ENCODE measurements at places on chromosomes 2 and 18.

DNA sequence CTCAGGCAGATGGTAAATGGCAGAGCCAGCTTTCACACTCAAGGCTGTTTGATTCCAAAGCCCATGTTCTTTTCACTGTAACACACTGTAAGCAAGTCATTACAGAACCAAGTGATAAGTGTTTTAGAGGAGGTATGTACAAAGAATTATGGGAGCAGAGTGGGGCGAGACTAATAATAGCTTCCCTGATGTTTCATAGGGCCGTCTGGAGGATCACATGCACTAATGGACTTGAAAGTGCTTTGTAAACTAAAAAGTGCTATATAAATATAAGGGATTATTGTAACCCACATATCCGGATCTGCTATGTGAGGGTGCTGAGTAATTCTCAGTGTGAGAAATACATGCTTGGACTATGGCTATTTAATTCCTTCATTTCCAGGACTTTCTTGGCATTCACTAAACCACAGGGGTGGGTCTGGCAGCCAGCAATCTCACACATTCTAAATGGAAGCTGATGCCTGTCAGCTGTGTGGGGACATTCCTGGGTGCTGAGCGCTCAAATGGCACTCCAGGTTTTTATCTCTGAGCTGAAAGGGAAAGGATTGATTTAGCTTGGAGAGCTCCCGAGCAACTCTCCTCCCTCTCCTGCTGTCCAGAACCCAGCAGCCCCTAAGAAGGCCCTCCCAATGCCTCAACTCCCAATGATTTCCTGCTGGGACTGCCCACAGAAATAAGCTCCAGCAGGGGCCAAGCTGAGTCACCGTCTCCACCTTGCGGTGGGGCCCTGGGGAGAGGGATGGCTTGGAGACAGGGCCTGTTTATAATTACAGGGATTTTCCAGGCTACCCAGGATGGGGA lies 222.8 kb downstream of the SOX11 start:
- DNase-seq: peak; percentile 16

GRCh38 chr2:240368781-240369331 lies 66.6 kb upstream of the GPC1 start:
- DNase-seq: no peak

DNA sequence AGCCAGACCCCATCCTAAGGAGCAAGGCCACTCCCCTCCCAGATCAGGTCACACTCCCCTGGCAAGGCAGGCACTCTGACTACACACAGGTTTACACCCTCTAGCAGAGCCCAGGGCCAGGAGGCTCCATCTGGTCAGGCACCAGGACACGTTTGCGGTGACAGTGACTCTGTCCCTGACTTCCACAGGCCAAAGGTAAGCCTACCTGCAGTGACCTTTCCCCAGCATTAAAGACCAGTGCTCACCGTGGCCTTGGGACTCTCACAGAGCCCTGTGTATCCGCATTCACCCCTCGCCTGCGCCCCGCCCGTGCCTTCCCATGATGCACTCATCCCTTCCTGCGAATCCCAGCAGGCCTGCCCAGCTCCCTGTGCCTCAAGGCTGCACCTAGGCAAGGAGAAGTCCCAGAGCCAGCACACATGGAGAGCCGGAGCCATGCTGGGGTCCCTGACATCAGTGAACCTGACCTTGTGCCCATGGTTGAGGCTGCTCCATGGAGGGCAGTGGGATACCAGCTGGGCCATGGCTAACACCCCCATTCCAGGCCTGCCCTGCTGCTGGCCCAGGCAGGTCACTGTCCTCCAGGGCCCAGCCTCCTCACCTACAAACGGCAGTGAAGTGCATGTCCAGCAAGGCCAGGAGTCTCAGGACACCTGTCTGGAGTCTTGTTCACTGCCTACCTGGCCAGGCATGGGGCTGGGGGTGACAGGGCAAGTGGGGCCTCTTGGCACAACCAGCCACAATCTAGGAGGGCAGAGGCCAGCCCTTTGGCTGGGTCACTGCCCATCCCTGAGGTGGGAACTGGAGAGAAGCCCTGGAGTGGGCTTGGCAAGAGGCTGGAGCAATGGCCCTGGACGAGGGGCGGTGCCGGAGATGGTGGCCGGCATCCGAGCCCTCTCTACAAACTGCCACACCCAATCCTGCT lies 3.0 kb downstream of the NEURL3 start:
- no peak for DNase-seq

DNA sequence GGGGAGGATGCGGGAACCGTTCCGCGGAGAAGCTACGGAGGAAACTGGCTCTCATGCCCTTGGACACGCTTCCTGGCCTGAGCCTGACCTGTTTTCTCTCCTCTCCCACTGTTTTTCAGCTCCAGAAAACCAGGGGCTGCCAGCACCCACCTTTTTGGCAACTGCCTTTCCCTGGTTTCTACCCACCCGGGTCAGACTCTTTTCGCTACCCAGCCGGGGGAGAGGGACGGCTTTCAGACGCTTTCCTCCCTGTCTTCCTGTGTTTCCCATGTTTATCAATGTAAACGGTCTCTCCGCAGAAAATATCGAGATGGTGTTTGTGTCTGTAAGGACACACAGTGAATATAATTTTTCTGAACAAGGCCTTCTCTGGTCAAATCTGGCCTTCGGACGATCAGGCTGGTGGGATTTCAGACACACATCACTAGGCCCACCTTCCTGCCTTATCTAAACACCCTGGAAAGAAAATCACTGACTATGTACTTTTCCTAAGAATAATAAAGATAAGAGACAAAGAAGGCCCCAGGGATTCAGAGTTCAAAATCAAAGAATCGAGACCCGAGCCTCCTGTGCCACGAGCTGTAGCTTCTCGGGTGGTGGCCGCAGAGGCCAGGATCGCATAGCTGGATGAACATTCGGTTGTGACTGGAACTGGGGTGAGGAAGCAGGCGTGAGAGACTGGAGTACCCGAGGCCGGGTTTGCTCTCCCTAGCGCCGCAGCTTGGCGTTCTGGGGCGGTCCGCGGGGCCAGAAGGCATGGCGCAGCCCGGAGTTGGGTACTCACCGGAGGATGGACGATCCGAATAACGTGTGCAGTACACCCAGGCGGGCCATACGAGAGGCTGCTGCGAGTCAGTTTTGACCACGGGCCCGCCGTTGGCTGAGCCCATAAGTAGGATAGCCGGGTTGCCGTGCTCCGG lies 1.7 kb downstream of the EN1 start:
- no peak for DNase-seq

DNA sequence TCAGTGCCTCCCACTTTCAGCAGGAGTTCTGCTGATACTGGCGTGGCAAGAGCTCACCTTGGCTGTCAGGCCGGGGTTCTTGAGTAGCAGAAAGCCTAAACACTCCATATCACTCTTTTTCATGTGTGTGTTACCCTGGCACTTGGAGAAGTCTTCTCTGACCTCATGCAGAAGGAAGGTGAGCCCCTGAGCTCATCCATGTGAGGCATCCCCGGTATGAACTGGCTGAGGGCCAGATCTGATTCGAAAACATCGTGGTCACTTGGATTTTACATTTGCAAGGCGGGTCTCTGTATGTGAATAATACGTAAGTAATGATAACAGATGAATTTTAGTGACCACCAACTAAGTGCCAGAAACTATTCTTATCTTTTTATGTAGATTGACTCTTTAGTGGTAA lies 93.6 kb downstream of the RAPGEF4 start:
- no peak for DNase-seq

DNA sequence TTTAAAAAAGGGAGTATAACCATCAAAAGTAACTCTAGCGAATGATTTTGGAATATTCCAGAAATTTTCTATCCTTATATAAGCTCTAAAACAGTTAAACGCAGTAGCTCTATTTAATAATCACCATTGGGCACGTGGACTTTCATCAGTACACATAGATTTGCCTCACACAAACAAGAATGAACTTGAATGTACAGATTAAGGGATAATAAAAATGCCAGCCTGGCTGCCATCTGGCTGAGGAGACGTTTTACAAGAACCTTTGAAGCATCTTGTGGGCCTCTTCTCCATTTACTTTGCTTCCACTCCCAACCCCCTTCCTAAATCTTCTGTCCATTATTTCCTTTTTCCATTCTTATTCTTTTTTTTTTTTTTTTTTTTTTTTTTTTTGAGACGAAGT lies 47.2 kb downstream of the AGAP1 start:
- DNase-seq: no peak

- no peak for DNase-seq
These were observed 21.8 kb downstream of the ERFE start for GRCh38 chr2:238180554-238180953.

DNA sequence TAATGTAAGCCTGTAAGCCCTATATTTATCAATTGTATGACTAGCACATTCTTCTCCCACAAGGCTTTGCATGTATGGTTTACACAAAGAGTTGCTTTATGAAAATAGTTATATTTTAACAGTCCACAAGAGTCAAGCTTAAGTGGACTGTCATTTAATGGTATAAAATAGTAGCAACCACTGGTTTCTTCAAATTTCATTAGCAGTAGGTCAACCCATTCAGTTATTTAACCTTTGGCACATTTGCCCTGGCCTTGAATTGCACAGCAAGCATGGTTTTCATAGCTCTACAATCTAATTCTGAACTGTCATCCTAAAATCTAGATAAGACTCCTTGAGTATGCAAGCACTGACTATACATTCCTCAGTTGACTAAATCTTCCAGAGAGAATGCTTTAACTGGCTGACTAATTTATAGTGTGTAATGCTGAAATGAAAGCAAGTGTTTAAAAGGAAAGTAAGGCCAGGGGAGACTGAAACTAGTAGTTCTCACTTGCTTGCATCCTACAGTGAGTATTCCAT lies 1.8 kb downstream of the DPP4 start:
- DNase-seq: no peak

- no peak for DNase-seq
These were observed 97.9 kb downstream of the ACKR3 start for GRCh38 chr2:236667526-236667925.

GRCh38 chr18:5365443-5365842 lies 69.9 kb upstream of the ZBTB14 start:
- DNase-seq: no peak

DNA sequence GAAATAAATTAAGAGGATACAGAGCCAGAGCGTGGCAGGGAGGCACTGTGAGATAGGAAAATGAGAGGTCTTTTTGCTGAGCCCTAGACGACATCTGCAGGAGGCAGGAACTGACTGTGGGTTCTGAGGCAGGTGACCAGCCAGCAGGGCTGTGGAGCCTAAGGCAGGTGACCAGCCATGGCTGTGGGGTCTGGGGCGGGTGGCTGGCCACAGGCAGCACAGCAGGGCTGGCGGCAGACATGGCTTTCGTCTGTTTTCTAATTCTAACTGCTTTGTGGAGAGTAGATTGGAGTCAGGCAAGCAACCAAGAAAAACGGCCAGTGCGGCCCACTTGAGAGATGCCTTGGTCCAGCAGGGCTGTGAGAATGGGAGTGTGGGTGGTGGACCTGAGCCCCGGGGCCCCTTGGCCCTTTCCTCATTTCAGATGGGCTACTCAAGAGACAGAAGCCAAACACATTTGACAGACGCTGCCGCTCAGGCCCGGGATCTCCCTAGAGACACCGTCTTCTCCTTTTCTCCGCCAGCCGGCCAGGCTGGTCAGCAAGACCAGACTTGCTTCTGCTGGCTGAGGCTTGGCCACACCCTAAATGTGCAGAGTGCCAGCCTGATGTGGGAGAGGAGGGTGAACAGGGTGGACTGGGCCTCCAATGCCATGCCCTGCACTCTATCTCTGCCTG lies 19.7 kb upstream of the GNAL start:
- DNase-seq: no peak

GRCh38 chr2:156332534-156333273 lies at the start of gene NR4A2:
TSS of gene NR4A2 (minus strand) at chr2:156332721. CDS start at chr2:156330186, 2,535 bp downstream.
- peak; percentile 64 for DNase-seq

- no peak for DNase-seq
These were observed 41.5 kb downstream of the NCKAP5 start for GRCh38 chr2:133526530-133527300.

DNA sequence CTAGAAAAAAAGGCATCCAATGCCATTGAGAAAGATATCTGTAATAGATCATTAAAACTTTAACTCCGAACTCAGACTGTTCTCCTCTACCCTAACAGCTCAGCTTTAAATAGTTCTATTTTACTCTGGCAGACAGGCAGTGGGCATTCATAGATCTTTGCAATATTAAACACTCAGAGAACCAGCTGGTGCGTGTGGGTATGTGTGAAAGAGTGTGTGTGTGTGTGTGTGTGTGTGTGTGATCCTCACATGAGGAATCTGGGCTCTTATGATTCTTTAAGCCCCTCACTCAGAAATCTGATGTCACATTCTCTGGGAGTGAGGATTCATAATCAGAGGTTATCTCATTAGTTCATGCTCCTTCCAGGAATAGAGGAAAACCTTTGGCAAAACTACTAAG lies 144.3 kb downstream of the KCNH7 start:
- DNase-seq: no peak

GRCh38 chr2:28594000-28594331 lies 98.1 kb downstream of the PLB1 start:
- DNase-seq: no peak

DNA sequence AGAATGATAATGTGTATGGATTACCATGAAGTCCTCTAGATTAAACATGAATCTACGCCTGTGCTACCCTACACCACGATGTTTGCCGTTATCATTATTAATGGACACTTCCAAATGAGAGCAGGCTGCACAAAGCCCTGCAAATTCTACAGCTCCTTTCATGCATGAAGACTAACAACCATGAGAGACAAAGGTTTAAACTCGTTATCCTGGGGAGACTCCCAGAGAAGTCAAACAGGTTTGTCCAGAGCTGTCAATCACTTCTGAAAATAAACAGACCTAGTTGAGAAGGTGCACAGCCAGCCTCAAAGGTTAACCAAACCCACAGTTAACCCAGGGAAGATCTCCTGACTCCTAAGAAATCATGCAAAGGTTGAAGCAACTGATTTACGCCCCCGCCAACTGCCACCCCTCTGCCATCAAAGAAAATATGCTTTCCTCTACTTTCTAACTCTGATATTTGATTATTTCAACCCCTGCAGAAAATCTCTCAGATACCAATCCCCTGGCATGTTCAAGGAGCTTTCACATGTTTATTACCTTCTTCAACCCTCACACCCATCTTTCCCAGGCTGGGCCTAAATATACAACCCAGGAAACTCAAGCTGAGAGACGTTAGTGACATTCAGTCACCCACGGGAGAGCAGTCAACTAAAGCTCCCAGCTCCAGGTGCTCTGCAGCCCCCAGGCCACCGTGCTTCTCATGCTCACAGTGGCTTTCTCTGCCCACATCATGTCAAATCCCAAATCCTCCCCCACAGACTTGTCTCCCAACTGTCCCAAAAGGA lies 35.9 kb downstream of the MYO5B start:
- no peak for DNase-seq

GRCh38 chr2:146764301-146764700 lies 1080.5 kb upstream of the ACVR2A start:
- no peak for DNase-seq

GRCh38 chr2:205946226-205946625 lies 139.7 kb downstream of the INO80D start:
- no peak for DNase-seq

- DNase-seq: no peak
These were observed 18.0 kb downstream of the TBR1 start for GRCh38 chr2:161434118-161434517.

- DNase-seq: no peak
These were observed 15.5 kb downstream of the HDLBP start for GRCh38 chr2:241300000-241300399.

DNA sequence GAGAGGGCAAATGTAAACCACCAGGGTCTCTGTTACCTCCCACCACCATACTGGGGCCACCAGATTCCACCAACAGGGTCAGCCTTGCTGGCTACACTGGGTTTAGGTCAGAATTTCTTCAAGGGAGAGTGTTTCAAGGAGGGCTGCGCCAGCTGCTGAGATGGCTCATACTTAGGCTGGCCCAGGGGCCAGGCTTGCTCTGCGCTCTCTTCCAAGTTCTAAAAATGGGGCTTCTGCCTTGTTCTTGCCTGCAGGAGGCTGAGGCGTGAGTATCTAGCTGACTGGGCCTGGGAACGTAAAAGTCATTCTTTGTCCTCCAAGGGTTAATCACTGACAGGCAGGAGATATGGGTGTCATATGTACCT lies 28.1 kb downstream of the MRPL33 start:
- DNase-seq: no peak
